IPS DF 19.7 (cell line): ENCODE measurements at places on chromosomes 6 and 20.

GRCh38 chr6:27591699-27592480, 119.0 kb upstream of the ZNF184 start:
- DNase-seq: no peak

DNA sequence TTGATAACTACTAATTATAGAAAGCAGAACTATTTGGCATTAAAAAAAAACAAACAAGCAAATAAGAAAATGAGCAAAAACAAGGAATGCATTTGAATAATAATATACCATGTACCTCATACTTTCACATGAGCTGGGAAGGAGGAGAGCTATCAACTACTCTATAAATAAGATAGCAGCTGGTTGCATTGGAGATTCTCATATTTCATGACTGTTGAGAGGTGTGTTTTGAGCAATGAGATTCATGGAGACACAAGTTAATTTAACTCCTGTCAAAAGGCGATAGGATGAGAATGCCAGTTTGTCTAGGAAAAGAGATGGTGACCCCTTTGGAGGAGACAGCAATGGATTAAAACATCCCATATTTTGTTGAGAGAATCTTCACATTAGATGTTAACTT, 348.8 kb upstream of the SPTLC3 start:
- no peak for DNase-seq

- no peak for DNase-seq
Observed at GRCh38 chr20:46544576-46544975, 5.9 kb downstream of the OCSTAMP start.

GRCh38 chr20:57987659-57988058, 240.8 kb downstream of the ANKRD60 start:
- DNase-seq: no peak

DNA sequence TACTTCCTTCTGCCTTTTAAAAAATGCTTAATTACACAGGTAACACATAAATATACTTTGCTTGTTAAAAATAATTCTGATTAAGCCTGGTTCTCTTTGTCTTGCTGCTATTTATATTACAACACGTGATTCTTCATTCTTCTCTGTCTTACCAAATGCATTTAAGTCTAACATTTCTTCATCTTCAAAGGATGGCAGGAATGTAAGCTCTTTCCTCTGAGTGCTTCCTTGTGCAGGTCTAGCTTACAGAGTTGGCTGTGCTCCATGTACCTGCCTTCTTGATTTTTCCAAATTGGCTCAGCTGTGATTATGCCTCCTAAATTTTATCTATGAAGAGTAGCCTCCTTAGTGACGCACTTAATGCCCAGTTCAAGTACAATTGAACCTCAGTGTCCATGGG, 44.4 kb downstream of the RNF144B start:
- no peak for DNase-seq

DNA sequence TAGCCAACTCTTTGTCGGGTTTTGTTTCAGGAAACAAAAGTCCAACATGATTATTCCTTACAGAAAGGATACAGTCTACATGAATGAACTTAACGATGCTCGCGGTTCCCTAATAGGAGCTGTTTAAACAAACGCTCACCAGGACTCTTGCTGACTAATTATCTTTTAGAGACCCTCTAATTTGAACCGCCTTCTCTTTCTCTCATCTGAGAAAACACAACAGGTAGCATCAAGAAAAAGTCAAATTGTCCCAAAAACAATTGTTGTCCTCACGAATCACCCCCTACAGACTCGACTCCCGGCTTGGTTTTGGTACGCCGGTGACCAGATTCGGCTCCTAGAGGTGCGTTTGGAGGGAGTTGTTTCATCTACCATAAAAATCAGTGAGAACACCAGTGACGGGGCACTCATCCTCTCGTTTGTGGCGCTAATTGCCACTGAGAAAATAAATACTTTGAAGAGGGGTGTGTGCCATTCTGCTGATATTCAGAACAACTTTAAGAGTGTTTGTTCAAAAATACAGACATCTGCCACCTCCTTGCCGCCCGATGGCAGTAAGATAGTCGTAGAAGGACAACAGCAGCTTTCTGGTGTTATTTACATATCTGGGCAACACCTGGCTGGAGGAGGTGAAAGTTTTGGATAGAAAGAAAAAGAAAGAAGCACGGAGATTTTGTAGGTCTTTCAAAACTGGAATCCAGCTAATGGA, 1.1 kb upstream of the SIM1 start:
- no peak for DNase-seq

DNA sequence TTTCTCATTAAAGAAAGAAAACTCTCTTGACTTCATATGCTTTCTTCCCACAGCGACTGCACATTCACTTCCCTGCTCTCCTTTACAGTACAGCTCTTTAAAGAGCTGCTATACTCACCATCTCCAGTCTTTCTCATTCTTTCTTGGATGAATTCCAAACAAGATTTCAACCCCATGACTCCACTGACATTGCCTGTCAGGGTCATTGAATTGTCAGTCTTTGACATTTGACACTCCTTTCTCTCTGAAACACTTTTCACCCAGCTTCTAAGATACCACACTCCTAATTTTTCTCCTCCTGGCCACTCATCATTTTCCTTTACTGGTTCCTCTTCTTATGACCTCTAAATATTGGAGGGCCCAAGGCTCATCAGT, 811 bp upstream of the ARMH2 start:
- DNase-seq: no peak

- no peak for DNase-seq
Observed at GRCh38 chr6:111524735-111525134, 41.7 kb upstream of the REV3L start.

DNA sequence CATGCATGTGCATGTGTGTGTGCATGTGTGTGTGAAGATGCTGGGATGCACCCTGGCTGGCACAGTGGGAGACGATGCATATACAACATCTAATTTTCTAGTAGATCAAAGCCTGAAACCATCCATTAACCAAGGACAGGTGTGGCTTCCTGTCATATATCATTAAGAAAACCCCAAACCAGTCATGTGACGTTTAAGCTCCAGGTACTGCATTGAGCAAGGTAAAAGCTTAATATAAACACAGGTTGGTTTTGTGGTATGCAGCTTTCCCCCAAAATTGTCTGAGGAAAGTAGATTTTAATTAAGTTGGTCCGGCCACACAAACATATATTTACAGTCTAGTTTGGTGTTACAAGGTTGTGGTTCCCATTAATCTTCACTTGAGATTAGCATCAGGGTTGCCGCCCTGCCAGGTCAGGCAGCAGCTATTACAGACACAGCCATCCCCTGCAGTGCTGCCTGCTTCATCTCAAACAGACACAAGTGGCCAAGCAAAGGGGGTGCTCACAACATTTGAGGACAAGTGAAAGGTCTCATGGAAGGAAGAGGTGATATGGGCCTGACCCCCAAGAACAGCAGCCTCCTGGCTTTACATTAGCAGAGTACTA, 48.6 kb upstream of the NAA20 start:
- no peak for DNase-seq

- DNase-seq: no peak
Observed at GRCh38 chr20:38550274-38550673, 30.7 kb upstream of the ADIG start.

DNA sequence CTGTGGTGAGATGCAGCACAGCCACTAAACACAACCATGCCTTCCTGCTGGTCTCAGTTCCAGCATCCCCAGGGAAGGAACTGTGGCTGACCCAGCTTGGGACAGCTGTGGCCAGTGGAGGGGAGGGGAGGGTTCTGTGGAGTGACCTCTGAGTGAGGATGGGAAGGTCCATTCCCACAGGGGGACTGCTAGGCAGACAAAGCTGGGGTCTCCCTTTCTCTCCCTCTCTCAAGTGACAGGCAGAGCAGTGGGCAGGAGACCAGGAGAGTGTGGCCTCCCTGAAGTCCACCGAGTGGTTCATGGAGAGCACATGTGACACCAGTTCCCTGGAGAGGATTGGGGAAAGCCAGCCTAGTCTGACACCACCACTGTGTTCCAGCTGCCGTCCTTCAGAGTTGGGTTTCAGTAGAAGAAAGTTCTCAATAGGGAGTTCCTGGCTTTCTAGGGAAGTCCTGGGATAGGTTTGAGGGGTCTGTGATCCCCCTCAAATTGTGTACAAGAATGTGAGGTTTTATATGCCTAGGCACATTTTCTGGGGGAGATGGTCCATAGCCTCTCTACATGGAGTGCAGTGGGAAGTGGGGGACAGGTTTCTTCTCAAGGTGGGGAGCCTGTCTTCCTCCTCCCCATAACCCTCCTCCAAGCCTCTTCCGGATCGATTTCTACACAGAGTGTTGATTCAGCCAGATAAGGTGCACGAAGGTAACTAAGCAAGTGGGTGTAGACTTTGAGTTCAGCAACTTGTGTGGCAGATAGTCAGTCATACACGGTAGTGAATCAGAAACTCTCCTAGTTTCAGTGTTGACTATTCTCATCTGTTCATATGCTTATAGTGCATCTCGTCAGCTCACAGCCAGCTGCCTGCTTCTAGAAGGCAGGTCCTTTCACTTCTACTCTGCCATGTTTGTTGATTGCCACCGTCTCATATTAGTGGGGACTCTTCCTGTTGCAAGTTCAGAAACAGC, 18.9 kb downstream of the MANBAL start:
- DNase-seq: no peak

- no peak for DNase-seq
Observed at GRCh38 chr6:166929542-166930189, 26.7 kb downstream of the RNASET2 start.

DNA sequence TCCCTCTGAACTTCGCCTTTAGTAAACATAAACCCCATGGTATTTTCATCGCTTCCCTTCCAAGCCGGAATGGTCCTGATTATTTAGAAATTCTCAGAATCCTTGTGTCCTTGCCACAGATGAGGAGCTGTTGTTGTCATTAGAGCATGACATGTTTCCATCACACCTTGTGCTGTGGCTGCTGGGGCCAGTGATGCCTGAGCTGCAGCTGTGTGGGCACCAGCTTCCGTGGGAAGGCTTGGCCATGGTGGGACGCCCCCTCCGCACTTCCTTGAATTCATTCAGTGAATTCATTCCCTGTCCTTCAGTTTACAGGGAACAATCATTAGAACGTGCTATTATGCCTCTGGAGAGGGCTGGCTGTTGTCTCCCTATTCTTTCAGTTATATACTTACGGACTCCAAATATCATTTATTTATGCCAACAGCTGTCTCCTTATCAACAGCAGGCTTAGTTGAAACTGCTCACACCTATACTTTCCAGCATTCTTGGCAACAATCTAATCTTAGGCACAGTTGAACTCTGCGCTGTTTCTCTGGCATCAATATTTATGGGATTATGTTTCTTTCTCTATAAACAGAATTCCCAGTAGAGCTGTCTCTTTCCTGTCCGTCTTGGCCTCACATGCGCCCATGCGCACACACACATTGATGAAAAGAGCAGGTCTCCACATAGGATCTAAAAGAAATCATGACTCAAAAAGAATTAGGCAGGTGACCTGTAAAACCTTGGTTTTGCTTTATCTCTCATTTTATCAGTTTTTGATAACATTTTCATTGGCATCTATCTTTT, 9.0 kb downstream of the ADGRF1 start:
- no peak for DNase-seq

GRCh38 chr20:47551841-47552240, 50.2 kb downstream of the NCOA3 start:
- DNase-seq: no peak
